ENCODE measurements at places on chromosomes 6 and 20.

- DNase-seq, result no peak
Measured at GRCh38 chr20:9884666-9885065, 45.8 kb upstream of the PAK5 start.

DNA sequence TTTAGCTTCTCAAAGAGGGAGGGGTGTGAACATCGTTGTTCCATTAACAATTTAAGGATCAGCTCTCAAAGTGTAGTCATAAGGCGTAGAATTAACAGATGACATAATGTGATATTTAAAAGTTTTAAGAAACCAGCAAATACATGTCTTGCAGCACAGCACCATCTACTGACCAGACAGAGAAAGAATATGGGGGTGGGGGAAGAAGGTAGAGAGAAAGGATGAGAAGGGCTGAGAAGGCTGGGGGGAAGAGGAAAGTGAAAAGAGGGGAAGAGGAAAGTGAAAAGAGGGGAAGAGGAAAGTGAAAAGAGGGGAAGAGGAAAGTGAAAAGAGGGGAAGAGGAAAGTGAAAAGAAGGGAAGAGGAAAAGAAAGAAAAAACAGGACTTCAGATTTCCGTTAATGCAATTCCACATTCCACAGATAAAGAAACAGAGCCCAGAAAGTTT, 80.9 kb downstream of the HAO1 start:
- no peak for DNase-seq

GRCh38 chr6:38846844-38847243, 131.7 kb downstream of the DNAH8 start:
- no peak for DNase-seq

- DNase-seq, result no peak
Measured at GRCh38 chr6:16676978-16677377, 84.3 kb downstream of the ATXN1 start.

- DNase-seq, result no peak
Measured at GRCh38 chr6:44049163-44049988, 77.9 kb downstream of the MRPL14 start.

DNA sequence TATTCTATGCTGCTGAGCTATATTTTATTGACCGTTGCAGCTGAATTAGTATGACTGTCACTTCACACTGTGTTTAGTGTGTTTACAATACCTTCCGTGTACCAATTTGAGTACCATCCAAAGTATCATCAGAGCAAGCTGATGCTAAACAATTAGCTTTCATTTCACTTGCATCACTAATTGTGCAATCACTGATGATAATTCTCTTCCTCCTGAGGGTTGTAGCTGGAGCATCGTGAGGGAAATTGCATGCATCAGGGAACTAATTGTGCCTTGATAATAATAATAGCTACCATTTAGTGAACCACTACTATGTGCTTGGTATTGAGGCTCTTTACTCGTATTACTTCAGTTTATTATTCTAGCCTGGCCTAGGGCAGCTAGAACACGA, 384.8 kb upstream of the SOX4 start:
- DNase-seq, result no peak

DNA sequence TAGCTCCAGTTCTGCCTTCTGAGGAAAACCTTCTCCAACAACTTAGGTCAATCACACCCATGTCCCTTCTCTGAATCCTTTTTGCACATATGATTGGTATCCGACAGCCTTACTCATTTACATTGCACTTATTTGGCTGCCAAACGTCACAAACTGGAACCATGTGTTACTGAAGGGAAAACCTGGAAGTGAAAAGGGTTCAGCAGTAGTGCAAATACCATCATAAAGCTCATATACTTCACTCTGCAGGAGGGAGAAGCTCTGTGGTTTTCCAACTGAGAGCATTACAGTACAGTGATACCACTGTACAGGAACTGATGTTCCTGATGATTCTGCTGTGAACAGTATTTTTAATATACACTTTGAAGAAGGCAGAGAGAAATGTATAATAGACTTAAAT, 87.8 kb downstream of the SLC16A10 start:
- DNase-seq, result no peak

GRCh38 chr20:64268174-64268573, 12.6 kb downstream of the PCMTD2 start:
- DNase-seq, result no peak

GRCh38 chr6:10719964-10720264, 3.0 kb upstream of the TMEM14C start:
- no peak for DNase-seq

GRCh38 chr6:133160536-133160935, 80.6 kb upstream of the EYA4 start:
- DNase-seq, result no peak

GRCh38 chr6:162181111-162181510, 546.5 kb downstream of the PRKN start:
- no peak for DNase-seq

DNA sequence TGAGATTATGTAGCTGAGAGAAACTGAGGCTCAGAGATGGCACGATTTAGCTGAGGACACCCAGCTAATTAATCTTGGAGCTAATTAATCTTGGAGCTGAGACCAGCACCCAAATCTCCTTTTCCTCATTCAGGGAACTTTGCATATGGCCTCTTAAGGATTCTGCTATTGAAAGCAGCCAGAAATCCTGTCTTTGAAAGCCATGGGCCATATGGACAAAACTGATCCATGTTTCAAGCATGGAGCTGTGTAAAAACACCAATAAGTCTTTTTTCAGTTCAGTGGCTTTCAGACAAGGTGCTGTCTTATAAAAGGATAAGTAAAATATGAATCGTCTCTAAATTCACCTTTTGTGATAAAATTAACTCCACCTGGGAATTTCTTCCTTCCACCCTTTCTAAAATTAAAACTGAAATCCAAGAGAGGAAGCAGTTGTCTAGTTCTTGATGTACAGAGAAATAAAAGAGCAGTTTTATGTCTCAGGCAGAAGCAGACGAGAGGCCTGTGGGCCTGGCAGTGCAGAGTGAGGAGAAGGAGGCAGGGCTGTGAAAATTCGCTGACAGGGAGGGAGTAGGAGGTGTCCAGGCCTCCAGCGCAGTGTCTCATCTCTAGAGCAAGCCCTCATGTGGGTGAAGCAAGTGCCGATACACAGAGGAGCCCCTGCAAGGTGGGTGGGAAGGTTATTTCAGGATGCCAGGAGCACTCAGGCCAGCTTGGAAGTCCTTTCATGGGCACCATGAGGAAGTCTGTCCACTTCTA, 266.9 kb downstream of the UST start:
- no peak for DNase-seq

DNA sequence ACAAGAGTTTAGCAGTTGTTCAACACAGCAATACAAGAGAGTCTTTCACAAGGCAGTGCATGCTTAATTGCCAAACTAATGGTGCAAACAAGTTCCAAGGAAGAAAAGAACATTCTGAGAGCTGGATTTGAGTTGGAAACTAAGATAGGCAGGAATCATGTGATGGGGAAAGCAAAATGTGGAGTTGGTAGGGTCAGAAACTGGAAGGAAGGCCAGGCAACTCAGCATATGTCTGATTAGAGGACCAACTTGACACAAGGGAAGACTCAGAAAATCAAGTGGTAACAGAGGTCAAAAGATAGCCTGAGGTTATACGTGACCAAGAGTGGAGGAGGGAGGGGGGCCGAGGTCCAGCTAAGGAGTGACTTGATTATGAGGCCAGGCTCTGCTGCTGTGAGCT, 117.3 kb downstream of the SMLR1 start:
- DNase-seq, result no peak

DNA sequence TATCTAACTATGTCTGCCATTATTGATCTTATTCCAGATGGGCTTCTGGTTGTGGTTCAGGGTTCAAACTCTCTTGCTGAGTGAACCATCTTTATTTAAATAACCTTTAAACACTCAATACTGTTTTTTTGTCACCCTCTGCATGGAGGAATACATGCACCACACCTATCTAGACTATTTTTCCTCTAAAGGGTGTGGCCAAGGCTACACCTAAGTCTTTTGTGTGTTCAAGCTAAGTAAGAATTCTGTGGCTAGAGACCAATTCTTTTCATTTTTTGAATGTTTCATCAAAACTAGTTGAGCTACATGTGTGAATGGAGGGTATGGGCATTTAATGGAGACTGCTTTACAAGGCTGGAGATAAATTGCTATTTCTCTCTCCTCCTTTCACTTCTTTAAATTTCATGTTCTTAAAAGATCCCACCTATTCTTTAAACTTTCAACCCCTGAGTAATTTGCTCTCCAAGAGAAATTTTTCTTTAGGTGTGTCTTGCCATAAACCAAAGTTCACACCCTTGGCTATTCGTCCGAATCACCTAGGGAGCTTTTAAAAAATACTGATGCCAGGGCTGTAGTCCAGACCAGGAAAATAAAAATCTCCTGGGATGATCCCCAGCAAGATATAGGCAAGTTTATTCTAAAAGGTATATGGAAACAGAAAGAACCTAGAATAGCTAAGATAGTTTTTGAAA, 24.8 kb upstream of the MBOAT1 start:
- DNase-seq, result no peak

DNA sequence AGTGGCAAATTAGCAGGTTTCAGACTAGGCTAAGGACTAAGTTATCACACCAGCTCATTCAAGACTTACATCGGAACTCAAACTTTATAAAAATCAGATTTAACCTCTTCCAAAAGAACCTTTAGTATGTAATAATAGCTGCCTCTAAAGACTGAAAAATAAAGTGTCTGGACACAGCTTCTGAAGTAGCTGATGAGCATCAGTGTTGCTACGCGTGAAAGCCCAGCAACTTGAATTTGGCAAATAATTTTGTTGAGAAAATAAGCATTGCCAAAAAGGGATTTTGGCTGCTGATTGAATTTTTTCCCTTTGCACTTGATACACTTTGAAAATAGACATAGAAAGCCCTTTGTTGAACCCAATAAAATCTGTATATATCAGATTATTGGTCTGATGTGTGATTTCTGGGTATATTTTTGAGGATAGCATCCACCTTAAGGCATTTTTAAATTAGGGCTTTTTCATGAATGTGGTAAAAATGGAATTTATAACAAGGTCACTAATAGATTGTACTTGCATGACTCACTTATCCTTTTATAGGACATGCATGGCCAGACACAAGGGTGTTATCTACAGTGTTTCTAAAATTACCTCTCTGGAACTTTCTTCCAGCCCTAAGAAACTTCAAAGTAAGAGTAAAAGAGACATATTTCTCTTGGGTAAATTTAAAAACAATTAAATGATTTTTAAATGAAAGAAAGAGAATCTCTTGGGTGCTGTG, 350.4 kb downstream of the TENT5A start:
- no peak for DNase-seq

DNA sequence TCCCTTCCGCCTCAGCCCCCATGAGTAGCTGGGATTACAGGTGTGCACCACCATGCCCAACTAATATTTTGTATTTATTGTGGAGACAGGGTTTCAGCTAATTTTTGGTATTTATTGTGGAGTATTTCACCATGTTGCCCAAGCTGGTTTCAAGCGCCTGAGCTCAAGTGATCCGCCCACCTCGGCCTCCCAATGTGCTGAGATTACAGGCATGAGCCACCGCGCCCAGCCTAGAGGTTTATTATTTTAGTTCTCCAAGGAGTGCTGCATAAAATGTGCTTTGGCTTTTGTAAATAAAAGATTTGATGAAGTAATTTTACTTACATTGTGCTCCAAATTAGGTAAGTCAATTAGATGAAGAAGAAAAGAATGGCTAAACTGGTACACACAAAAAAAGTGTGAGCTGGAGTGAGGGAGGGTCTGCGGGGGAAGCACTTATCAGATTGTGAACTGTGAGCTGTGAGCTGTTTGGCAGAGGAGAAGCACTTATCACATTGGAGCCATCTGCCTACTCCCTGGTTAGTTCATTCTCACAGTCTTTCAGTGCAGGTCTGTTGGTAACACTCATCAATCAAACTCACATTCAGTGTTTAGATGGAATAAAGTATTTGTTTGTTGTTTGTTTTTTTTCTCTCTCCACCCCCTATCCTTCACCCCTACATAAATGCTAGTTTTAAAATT, 398.0 kb downstream of the EPHA7 start:
- DNase-seq, result no peak

DNA sequence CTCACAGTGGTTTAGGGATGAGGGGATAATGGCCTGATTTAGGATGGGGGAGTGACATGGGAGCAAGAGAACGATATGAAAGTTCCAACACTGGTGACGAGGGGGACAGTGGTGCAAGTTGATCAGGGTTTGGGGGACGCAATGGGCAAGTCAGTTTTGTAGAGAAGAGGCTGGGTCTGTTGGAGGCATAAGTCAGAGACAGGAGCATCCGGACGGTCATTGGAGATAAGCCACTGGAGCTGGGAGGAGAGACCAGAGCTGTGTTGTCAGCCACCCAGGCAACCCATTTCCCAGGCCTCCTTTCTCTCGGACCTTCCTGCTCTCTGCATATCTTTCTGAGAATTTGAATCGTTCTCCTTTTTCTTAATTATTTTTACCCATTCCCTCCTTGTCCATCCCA, 9.5 kb downstream of the DNPH1 start:
- no peak for DNase-seq

Measured in T-helper 22 cell (primary cell).